ENCODE measurements at places on chromosomes 11 and 22. TPM values are rescaled to one million over a fixed set of nuclear protein-coding genes. Genes with fewer than 3 reads are reported as not detected.

The CDC42EP2 gene
- total RNA-seq = 7.7 TPM

The APOA5 gene
- not detected for total RNA-seq

The RIMBP3C gene
- total RNA-seq = 6.4 TPM

The FAM76B gene
- 79.5 TPM for total RNA-seq

The RFPL3 gene
- total RNA-seq = not detected

DNA sequence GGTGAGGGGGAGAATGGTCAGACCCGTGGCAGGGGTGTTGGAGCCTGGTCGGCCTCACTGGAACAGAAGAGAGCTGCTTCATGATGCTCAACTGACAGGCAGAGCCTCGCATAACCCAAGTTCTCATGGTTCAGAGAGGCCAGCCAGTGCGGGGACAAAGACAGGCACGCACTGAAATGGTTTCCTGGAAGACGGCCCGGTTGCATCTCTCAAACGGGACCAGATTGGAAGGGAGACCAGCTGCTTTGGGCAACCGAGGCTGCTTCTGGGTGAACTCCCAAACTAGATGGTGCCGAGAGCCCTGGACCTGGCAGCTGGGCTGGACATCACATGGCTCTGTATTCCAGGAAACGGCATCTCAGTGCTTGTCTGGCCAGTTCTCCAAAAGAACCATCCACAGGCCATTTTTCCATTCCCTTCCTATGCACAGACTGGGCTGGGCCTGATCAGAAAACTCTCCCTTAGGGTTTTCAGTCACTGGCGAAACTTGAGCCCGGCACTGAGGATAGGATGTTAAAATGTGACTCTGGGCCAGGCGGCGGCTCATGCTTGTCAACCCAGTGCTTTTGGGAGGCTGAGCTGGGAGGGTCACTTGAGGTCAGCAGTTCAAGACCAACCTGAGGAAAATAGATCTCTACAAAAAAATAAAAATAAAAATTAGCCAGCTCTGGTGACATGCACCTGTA lies 80.1 kb upstream of the PRODH start:
- H3K27me3 ChIP-seq = no peaks in the 10 kb centered on the region
- H3K4me3 ChIP-seq = no peak overlapping the region
- no peaks in the 10 kb centered on the region for H3K4me1 ChIP-seq
- H3K36me3 ChIP-seq = no peaks in the 10 kb centered on the region

DNA sequence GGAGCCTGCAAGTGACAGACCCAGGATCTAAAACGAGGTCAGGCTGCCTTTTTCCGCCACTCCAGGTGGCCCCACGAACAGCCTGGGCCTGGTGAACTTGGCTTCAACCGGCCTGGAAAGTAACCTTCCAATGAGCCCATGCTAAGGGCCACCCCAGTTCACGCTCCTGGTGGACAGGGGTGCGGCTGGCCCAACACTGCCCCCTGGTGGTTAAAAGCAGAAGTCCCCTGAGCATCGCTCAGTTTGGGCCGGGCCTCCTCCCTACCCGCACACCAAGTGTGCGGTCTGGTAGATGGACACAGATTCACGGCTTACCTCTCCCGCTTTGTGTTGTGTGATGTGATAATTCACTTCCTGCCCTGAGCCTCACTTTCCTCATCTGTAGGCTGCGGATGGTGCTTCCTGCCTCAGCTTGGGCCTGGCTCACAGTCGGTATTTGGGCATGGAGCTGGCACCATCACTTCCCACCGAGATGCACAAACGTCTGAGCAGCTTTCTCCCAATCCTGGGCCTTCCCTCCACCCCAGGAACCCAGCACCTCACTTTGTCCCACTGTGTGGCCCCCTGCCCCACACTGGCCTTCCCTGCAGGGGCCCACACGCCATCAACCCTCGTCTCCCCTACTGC lies 13.7 kb upstream of the SEC14L3 start:
- DNase-seq = peak; percentile 53
- H3K4me1 ChIP-seq = no peaks in the 10 kb centered on the region
- H3K27ac ChIP-seq = no peak overlapping the region
- no peaks in the 10 kb centered on the region for H3K36me3 ChIP-seq
- H3K27me3 ChIP-seq = no peaks in the 10 kb centered on the region

DNA sequence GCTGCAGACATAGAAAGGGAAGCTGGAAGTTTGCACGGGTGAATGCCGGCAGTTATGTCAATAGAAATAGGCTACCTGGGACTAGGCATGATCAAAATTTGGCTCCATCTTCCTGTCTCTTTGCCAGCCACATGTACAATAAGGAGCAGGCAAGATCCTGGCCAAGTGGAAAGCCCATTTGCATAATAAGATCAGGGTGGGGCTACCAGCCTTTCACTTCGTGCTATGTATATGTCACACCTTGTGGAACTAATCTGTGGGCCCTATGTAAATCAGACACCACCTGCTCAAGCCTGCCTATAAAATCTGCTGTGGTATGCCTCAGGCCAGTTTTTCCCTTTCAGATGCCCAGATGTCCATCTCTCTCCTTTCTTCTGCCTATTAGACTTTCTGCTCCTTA lies 79.3 kb upstream of the DRD2 start:
- H3K27me3 ChIP-seq = no peaks in the 10 kb centered on the region
- no peak overlapping the region for H3K27ac ChIP-seq
- no peaks in the 10 kb centered on the region for H3K4me1 ChIP-seq

DNA sequence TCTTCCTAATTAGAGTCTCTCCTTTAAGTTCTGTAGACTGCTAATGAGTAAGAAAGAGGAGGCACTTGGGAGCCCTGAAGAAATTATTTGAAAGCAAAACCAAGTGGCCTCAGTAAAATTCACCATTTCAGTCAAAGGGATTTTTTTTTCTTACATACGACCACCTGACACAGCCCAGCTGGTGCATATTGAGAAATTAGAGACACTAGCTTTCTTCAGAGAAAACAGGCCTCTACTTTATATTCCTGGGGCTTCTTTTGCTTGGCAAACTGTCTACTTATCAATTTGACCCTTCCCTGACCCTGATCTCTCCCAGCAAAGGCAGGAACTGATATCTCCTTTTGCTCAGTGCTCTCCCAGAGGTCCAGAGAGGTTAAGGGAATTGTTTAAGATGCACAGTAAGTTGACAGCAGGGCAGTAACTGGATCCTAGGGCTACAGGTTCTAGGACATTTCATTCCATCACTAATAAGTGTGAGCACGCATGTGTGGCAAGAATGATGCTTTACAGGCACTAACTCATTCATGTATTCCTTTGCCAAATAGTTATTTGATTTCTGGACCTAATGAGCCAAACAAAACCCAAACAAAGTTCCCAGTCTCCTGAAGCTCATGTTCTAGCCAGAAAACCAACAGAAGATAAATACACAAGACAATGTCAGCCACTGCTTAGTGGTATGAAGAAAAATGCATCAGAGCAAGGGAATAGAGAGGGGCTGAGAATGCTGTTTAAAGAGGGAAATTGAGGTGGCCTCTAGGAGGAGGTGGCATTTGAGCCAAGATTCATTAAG lies 467.6 kb downstream of the SOX6 start:
- no peak overlapping the region for H3K4me3 ChIP-seq
- H3K36me3 ChIP-seq = no peaks in the 10 kb centered on the region
- H3K27me3 ChIP-seq = no peaks in the 10 kb centered on the region
- DNase-seq = no peak

- DNase-seq = no peak
- H3K36me3 ChIP-seq = no peaks in the 10 kb centered on the region
- H3K27me3 ChIP-seq = no peaks in the 10 kb centered on the region
- peaks cover 14% of the 10 kb centered on the region for H3K4me1 ChIP-seq
- H3K27ac ChIP-seq = no peak overlapping the region
- no peak overlapping the region for H3K4me3 ChIP-seq
Measured at GRCh38 chr11:15965562-15966250, 390.6 kb downstream of the SOX6 start.

- no peaks in the 10 kb centered on the region for H3K36me3 ChIP-seq
- H3K27me3 ChIP-seq = no peaks in the 10 kb centered on the region
- H3K4me1 ChIP-seq = no peaks in the 10 kb centered on the region
- H3K4me3 ChIP-seq = no peak overlapping the region
- peak; percentile 81 for DNase-seq
Measured at GRCh38 chr22:37898441-37899181, 7.5 kb upstream of the MICALL1 start.

Data from prostate gland (tissue), 2 donors.